ENCODE measurements at places on chromosomes 2 and 18.

DNA sequence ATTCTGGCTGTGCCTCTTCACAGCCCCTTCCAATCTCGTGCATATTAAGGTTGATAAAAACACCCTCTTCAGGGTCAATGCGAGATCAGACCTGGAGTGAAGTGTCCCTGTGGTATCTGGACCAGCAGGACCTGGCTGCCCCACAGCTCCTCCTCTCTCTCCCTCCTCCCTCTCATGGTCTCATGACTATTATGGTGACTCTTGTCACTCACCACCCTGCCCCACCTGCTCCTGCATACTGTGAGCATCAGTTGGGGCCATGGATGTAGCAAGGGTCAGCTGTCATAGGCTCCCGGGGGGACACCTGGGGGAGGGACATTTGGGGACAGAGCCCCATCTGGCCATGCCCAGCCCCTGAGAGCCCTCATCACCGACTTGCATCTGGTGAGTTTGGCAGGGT, 50.2 kb downstream of the ODC1 start:
- DNase-seq: no peak

GRCh38 chr2:174546519-174547506, 50.8 kb downstream of the WIPF1 start:
- peak; percentile 2 for DNase-seq

GRCh38 chr2:71692621-71693277, 239.4 kb downstream of the DYSF start:
- DNase-seq: no peak

DNA sequence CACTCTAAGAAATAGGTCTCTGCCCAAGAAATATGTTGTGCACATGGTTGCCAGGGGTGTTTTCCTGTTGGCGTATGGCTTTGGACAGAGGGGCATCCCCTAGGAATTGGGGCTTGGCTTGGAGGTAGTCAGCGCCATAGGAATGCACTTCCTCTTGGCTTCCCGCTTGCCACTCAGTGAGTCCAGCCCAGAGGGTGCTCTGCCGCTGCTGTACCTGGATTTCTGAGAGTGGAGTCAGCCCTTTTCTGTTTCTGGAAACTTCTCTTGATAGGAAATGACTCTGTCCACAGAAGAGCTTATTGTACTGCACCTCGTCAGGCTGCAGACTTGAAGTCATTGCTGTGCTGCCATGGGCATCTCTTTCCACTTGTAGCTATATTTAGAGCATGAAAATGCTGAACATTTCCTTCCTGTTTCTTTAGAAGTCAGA, 116.7 kb upstream of the MGAT5 start:
- no peak for DNase-seq

- DNase-seq: no peak
Observed at GRCh38 chr2:6249557-6249956, 557.4 kb downstream of the SOX11 start.

DNA sequence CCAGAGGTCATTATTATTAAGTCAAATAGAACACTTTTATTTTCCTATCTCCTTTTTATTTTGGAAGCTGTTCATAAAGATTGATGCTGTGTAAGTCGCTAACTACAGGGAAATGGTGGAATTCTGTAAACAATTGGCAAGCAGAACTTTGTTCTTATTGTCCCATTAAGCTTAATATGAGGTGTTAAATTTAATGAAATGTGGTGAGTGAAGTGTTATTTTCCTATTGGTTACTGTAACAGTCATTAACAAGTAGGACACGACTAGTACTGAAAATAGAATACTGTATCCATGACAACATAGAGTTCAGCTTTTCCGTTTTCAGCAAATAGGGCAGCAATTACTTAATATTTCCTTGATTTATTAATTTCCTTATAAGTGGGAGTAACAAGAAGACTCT, 279.1 kb upstream of the ZEB2 start:
- no peak for DNase-seq

DNA sequence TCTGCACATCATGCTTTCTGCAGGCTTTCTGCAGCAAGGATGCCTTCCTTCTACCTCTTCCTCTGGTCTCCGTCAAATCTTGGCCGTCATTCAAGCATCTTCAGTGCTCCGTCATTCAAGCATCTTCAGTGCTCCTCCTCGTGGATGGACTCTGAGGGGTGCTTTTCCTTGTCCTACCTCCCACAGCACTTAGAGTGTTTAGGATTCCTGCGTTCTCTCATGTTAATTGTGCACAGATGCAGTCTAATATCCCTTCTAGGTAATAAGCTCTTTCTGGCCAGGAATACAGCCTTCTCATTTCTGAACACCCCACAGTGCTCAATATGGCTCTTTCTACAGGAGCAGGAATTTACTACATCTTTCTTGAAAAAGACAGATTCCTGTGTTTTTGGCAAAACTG, 59.8 kb downstream of the ZNF236 start:
- no peak for DNase-seq

- no peak for DNase-seq
Observed at GRCh38 chr18:57908092-57908491, 105.0 kb upstream of the ATP8B1 start.

DNA sequence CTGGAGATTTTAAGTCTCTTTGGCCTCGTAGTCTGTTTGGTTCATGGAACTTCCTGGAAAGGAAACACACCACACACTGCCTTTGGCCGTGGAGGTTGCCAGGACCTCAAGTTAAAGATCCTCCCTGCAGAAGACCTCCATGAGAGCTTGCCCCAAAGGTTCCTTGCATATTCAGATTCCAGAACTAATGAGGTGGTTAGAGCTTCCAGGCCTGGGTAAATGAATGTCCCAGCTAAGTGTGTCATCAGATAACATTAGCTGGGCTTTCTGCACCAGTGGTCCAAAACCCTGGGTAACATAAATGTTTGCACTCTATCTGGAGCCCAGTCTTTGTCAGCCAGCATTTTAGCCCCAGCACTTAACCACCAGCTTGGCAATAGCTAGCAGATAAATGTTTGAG, 122.1 kb upstream of the EML6 start:
- no peak for DNase-seq

GRCh38 chr2:234366891-234367290, 130.0 kb downstream of the ARL4C start:
- DNase-seq: no peak

GRCh38 chr2:134175834-134176233, 78.0 kb upstream of the MGAT5 start:
- no peak for DNase-seq

GRCh38 chr2:46669996-46670793, 190.8 kb downstream of the TMEM247 start:
- no peak for DNase-seq

GRCh38 chr2:174717916-174718315, 46.4 kb downstream of the CHRNA1 start:
- DNase-seq: no peak

DNA sequence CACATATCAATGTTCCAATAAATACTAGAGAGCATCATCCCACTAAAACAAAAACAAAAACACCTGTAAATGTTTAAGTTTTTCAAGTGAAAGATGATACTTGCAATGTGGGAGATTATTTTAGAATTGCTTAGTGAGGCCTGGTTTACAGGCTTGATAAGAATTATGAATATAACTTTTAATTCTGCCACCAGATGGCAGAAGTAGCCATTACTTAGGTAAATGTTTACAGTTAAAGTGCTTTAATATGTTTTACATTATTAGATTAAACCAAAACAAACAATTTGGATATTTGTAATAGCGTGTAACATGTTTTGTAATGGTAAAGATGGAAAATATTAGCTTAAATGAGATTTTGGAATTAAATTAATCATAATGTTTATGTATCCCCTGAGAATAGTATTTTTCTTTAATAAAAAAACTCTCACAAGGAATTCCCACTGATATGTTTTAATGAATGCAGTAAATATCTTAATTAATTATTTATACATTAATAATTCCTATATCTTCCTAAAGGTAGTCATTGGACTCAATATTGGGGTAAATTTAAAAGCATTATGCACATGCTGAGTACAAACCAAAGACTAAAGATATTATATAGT, 522.0 kb downstream of the SPAG16 start:
- no peak for DNase-seq

DNA sequence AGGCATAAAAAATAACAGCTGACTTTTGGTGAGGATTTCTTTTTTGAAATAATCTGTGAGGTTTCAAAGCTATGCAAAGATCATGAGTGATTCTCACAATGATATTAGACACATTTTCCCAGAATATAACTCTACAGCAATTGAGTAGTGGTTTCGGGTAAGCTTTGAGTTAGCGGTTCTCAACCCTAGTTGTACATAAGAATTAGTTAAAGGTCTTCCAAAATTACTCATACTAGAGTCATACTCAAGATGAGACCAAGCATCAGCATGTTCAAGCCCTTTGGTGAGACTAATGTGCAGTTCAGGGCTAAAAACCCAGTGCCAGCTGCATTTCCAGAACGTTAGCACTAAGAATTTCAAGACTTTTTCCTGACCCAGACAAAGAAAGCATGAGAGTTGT, 31.1 kb downstream of the DSG4 start:
- no peak for DNase-seq

DNA sequence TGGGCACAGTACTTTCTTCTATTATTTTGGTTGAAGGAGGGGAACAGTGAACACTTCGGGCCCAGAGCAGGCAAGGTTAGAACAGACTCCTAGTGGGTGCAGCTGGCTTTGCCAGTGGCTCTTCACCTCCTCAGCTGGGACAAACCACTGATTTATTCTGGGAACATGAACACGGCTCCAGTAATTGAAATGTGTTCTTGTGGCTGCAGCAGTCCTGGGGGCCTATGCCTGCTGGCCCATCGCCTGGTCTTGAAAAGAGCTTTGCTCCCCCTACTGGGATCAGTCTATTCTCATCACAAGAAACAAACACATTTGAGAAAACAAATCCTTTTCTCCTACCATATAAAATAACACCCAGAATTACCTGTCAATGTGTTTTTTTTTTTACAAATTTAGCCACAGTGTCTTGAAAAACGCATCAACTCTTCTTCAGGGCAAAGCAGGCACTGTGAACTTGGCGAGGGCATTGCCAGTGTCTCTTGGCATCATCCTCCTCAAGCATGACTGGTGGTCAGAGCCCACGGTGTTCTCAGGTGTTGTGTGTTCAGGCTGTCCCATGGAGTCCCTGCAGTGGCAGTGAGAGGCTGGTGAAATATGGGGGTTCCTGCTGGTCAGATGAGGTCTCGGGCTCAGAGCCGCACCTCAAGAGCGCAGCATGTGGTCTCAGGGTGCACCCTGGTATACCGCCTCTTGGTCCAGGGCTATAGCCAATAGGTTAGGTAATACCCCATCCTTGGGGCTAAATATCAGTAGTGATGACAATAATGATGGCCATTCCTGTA, 51.3 kb downstream of the RNF144A start:
- DNase-seq: no peak

DNA sequence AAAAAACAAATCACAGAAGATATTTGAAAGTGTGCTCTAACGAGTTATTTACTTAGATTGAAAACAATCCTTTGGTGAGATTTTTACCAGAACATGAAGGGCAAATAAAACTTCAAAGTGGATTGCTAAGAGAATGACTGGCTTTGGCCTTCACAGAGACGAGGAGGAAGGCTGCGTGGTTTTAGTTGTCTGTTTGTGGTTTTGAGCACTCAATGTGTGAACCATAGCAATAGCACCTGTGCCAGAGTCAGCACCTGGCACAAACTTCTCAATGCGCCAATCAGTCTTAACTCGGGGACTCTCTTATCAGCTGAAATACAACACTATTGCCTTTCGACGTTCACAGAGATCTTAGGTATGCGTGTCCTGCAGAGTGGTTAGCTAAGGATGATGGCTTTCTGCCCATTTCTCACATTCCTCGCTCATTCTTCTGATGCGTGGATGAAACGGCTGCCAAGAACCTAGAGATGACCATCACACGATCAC, 70.0 kb downstream of the MBP start:
- no peak for DNase-seq

GRCh38 chr2:55595536-55595935, 21.9 kb downstream of the PPP4R3B start:
- DNase-seq: no peak

GRCh38 chr2:218290316-218291261, 1.7 kb downstream of the TMBIM1 start:
- no peak for DNase-seq

GRCh38 chr2:36607947-36608346, 10.0 kb upstream of the FEZ2 start:
- DNase-seq: no peak

DNA sequence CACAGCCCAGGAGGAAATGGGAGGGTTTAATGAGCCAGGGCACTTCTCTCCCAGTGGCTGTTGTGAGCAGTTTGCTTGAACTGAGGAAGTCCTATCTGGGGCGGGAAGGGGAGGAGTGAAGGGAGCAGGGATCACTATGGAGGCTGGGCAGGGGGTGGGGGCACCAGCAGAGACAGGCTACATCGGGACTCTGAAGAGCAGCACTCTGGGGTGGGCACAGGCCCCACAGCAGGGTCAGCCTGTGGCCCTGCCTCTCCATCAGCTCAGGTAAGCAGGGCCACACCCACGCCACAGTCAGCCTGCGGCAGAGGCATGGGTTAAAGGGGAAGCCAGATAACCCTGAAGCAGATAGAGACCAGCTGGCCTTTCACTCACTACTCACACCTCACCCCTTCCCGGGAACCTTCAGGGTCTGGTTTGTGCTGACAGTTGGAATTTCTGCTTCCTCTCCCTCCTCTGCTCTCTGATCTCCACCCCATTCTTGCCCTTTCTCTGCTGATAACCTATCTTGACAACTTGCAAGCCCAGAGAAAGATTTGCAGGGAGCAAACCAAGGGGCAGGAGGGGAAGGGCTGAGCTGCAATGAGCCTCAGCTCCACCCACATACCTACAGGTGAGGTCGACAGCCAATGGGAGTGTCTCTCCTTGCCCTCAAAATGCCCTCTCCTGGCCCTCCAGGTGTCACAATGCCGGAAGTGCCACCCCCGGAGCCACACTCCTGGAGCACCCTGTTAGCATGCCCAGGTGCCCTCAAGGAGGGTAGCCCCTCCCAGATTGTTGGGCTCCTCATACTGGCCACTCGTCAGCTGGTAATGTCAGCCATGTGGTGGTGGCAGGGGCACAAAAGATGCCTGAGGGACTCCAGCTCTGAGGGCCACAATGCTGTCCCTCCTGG, 3.7 kb downstream of the SIGLEC15 start:
- no peak for DNase-seq

- no peak for DNase-seq
Observed at GRCh38 chr18:12278215-12278671, 24.1 kb downstream of the CIDEA start.

GRCh38 chr2:136098441-136098840, 19.5 kb downstream of the CXCR4 start:
- DNase-seq: no peak

- DNase-seq: no peak
Observed at GRCh38 chr2:143499061-143499460, 369.8 kb downstream of the ARHGAP15 start.

All from NCI-H1092 (cell line).